ENCODE measurements at places on chromosomes 4 and X. TPM values are rescaled to one million over a fixed set of nuclear protein-coding genes. Genes with fewer than 3 reads are reported as not detected.

GRCh38 chr4:141782205-141782604 lies 145.8 kb downstream of the IL15 start:
- H3K4me3 ChIP-seq = no peak overlapping the region
- no peaks in the 10 kb centered on the region for H3K4me1 ChIP-seq
- peaks cover 2% of the 10 kb centered on the region for H3K36me3 ChIP-seq
- H3K27ac ChIP-seq = no peak overlapping the region

DNA sequence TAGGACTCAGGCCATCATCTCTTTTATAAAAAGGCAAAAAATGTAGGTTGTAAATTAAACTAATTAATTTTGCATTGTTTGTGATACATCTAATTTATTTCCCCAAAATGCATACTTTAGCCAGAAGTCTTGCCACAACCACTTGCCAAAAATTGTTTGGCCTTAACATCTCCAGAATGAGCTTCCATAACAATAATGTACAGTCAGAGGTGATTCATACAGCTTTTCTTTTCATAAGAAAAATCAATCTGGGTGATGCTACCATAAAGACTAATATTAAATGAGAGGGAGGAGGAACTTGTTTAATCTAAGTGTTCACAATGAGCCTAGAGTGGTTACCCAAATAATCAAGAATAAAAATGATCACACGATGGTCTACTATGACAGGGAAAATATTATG lies 59.3 kb downstream of the AMMECR1 start:
- DNase-seq = no peak
- no peaks in the 10 kb centered on the region for H3K4me1 ChIP-seq
- peaks cover 5% of the 10 kb centered on the region for H3K36me3 ChIP-seq

DNA sequence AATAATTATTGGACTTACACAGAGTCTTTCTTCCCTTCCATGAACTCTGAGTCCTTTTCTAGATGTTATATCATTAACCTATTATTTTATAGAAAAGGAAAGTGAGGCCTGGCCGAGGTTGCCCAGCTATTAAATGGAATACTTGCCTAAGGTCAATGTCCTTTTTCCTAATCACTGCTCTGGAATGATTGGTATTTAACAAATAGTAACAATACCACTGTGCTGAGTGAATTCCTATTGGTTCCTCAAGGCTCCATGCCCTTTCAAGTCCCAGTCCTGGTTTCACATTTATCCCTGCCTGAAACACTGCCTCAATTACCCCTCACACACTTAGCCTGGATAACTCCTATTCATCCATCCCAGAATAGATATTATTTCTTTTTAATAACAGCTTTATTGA lies 6.2 kb downstream of the TCEAL9 start:
- no peaks in the 10 kb centered on the region for H3K36me3 ChIP-seq
- H3K4me3 ChIP-seq = no peak overlapping the region
- no peaks in the 10 kb centered on the region for H3K4me1 ChIP-seq

The NPNT gene
- total RNA-seq = not detected

DNA sequence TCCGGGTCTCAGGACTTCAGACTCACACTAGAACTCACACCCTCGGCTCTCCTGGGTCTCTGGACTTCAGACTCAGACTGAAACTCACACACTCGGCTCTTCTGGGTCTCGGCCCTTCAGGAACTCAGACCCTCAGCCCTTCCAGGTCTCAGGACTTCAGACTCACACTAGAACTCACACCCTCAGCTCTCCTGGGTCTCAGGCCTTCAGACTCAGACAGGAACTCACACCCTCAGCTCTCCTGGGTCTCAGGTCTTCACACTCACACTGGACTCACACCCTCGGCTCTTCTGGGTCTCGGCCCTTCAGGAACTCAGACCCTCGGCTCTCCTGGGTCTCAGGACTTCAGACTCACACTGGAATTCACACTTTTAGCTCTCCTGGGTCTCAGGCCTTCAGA lies 137.3 kb downstream of the CRLF2 start:
- no peak overlapping the region for H3K4me3 ChIP-seq
- no peaks in the 10 kb centered on the region for H3K27me3 ChIP-seq
- H3K36me3 ChIP-seq = no peaks in the 10 kb centered on the region
- no peaks in the 10 kb centered on the region for H3K4me1 ChIP-seq
- no peak for DNase-seq

DNA sequence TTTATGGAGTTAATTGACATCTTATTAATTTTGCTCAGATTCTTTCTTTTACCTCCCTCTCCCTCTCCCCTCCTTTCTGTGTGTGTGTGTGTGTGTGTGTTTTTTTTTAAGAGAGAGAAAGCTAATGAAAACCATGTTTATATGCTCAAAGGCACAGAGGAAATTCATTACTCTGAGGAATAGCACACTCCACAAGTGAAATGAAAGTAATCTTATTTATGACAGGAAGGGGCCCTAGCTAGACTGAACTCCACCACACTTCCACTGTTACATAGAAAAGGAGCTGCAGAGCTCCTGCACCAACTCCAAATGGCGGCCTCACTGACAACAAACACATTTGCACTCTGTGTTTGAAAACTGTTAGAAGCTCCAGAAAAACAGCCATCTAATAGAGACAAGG lies 150.6 kb downstream of the RASL11B start:
- no peaks in the 10 kb centered on the region for H3K27me3 ChIP-seq
- H3K4me3 ChIP-seq = peak overlapping the region; percentile 43
- peak; percentile 44 for DNase-seq
- H3K4me1 ChIP-seq = peaks cover 22% of the 10 kb centered on the region
- H3K27ac ChIP-seq = peak overlapping the region; percentile 86

- no peak for DNase-seq
- H3K36me3 ChIP-seq = peaks cover 6% of the 10 kb centered on the region
- no peaks in the 10 kb centered on the region for H3K27me3 ChIP-seq
These were observed 71.1 kb downstream of the ZNF732 start for GRCh38 chr4:234178-234577.

All from activated CD8-positive, alpha-beta memory T cell treated with anti-CD3 and anti-CD28 coated beads, Interleukin-2, amount 10 ng/mL, durations not matched to agents 7 days and 5 days (primary cell).